Naive thymus-derived CD8-positive, alpha-beta T cell (primary cell): ENCODE measurements at places on chromosomes 12 and 14.

- H3K27me3 ChIP-seq = no peaks in the 10 kb centered on the region
- no peaks in the 10 kb centered on the region for H3K4me1 ChIP-seq
- H3K27ac ChIP-seq = no peak overlapping the region
- DNase-seq = no peak
Measured at GRCh38 chr14:60189923-60190840, 25.0 kb upstream of the DHRS7 start.

DNA sequence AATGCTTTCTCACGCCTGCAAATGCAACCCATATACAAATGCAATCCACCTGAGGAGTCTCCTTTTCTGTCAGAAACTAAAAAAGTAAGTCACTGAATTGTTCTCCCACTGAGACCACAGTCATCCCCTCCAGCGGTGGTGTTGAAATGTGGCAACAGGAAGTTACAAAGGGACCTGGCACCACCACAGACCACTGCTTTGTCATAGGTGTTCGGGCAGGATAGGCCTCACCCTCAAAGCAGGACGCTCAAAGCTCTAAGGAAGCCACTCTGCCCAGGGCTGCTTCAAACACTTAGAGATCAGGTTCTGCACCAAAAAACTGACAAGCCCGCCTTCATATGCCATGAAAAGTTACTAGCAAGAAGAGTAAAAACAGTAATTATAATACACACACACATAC lies 11.3 kb downstream of the PHLDA1 start:
- H3K4me3 ChIP-seq = peak overlapping the region; percentile 82
- no peaks in the 10 kb centered on the region for H3K36me3 ChIP-seq
- H3K27ac ChIP-seq = peak overlapping the region; percentile 77
- no peaks in the 10 kb centered on the region for H3K27me3 ChIP-seq

- H3K27me3 ChIP-seq = peaks cover 18% of the 10 kb centered on the region
Measured at GRCh38 chr12:120620624-120621023, 19.8 kb upstream of the CABP1 start.

GRCh38 chr12:118103601-118104382 lies at the start of gene VSIG10:
TSS of gene VSIG10 (minus strand) at chr12:118104011. CDS start at chr12:118103671, 340 bp downstream.
- H3K36me3 ChIP-seq = no peaks in the 10 kb centered on the region
- H3K27ac ChIP-seq = peak within 1 kb of the TSS; percentile 57
- peak within 1 kb of the TSS; percentile 89 for H3K4me3 ChIP-seq
- peaks cover 3% of the 10 kb centered on the region for H3K27me3 ChIP-seq
- peak; percentile 23 for DNase-seq

DNA sequence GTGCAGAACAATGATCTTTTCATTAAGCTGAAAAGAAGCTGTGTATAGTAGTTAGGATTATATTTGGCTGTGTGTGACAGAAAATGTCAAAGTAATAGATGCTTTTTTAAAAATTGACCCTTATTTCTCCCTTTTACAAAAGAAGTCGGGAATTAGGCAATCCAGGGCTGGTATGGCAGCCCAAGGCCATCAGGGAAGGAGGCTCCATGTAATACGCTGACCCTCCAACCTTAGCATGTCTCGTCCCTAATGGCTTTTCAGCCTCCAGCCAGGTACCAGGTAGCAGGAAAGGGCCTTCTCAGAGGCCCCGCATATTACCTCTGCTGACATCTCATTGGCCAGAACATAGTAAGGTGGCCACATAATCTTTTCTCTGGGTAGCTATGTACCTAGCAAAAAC lies 79.7 kb downstream of the VCPKMT start:
- peaks cover 52% of the 10 kb centered on the region for H3K4me1 ChIP-seq
- H3K27me3 ChIP-seq = no peaks in the 10 kb centered on the region
- peak overlapping the region; percentile 37 for H3K27ac ChIP-seq

- DNase-seq = no peak
- no peaks in the 10 kb centered on the region for H3K4me1 ChIP-seq
- no peak overlapping the region for H3K4me3 ChIP-seq
- no peaks in the 10 kb centered on the region for H3K27me3 ChIP-seq
- H3K36me3 ChIP-seq = no peaks in the 10 kb centered on the region
Measured at GRCh38 chr12:47867495-47867941, 37.3 kb downstream of the VDR start.

GRCh38 chr12:20452496-20453010 lies 84.2 kb downstream of the PDE3A start:
- H3K27ac ChIP-seq = no peak overlapping the region
- peaks cover 7% of the 10 kb centered on the region for H3K27me3 ChIP-seq
- H3K4me1 ChIP-seq = no peaks in the 10 kb centered on the region

DNA sequence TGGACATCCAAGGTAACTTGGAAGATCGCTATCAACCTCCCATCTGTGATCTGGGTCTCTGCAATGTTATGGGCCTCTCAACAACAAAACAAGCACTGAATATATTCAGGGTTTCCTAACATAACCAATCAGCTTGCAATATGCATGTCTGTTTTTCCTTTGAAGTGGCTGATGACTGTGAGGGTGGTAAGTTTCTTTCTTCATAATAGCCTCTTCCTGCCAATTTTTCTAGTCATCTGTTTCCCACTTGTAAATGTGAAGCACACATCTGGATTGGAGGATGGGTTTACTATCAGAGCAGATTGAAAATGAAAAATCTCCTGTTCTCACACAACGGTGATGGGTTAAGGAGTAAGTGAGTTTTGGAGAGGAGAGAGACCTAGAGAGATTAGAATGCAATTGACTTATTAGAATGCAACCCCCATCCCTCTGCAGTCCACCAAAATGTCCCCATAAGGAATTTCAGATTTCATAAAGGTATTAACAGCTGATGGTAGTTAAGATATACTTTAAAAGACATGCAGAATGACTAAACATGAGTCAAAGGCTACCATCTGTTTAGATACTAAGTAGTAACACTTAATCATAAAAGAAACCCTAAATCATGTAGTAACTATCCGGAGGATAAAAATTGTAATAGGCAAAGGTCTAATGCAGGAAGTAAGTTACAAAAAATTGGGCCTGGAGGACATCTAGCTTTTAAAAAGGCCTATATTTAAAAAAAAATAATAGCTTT lies 58.4 kb upstream of the SAV1 start:
- peak; percentile 48 for DNase-seq
- H3K36me3 ChIP-seq = peaks cover 23% of the 10 kb centered on the region
- H3K4me1 ChIP-seq = peaks cover 17% of the 10 kb centered on the region
- no peaks in the 10 kb centered on the region for H3K27me3 ChIP-seq

DNA sequence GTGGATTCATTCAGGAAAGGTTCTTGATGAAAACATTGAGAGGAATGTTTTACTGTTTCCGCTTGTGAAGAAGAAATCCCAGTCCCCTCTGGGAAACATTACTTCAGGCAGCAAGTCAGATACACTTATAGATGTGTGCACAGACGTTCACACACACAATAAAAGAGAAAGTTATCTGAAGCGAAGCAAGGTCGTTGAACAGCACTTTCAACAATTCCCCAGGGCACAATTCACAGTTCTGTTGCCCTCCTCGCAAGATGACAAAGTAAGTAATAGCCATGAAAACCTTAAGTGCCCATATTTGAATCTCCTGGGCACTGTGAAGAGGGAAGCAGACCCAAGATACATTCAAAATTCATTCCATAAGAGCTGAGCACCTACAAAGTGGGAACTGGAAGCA lies 156.6 kb upstream of the CAND1 start:
- H3K36me3 ChIP-seq = peaks cover 5% of the 10 kb centered on the region
- no peaks in the 10 kb centered on the region for H3K4me1 ChIP-seq
- no peak for DNase-seq

DNA sequence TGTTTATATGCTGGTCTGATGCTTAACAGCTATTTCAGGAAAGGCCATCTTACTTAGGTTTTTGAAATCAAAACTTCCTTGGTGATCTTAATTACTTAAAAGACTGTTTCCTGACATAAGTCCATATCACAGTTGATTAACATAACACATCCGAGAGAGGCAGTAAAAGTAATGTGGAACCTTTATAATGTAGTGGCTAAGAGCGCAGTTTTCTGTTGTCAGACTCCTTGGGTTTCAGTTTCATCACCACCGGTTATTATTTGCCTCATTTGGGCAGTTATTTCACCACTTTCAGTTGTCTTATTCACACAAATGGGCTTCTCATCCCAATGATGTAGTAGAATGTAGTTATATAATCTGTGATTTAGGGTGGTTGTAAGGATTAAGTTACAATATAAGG lies 30.9 kb downstream of the TBC1D15 start:
- peaks cover 24% of the 10 kb centered on the region for H3K4me1 ChIP-seq
- peak overlapping the region; percentile 6 for H3K27ac ChIP-seq
- H3K27me3 ChIP-seq = no peaks in the 10 kb centered on the region
- no peak overlapping the region for H3K4me3 ChIP-seq
- DNase-seq = no peak
- no peaks in the 10 kb centered on the region for H3K36me3 ChIP-seq

DNA sequence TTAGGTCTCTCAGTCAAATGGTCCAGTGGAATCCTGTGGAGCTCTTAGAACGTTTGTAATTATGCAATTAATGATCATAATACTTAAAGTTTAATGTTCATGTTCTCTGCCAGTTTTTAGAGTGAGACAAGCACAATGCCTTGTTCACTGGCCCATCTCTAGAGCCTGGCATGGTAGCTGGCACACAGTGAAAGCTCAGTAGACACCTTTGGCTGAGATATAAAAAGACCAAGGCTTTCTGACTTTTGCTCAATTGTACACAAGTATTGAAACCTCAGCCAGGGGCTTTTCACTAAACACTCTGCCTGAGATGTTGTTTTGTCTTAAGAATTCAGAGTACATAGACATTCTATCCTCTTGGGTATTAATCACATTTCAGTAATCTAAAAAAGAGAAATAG lies 241.8 kb upstream of the ATP2B1 start:
- DNase-seq = peak; percentile 24
- H3K36me3 ChIP-seq = no peaks in the 10 kb centered on the region
- peak overlapping the region; percentile 95 for H3K27ac ChIP-seq
- no peaks in the 10 kb centered on the region for H3K27me3 ChIP-seq
- peaks cover 45% of the 10 kb centered on the region for H3K4me1 ChIP-seq

GRCh38 chr12:57299514-57300016 lies 48.6 kb upstream of the STAC3 start:
- DNase-seq = no peak
- no peak overlapping the region for H3K4me3 ChIP-seq
- peak overlapping the region; percentile 40 for H3K27ac ChIP-seq
- no peaks in the 10 kb centered on the region for H3K27me3 ChIP-seq
- H3K36me3 ChIP-seq = peaks cover 5% of the 10 kb centered on the region

- no peak overlapping the region for H3K27ac ChIP-seq
- no peak for DNase-seq
- no peak overlapping the region for H3K4me3 ChIP-seq
- H3K27me3 ChIP-seq = peaks cover 53% of the 10 kb centered on the region
Measured at GRCh38 chr14:76309572-76310162, 66.3 kb upstream of the ESRRB start.

DNA sequence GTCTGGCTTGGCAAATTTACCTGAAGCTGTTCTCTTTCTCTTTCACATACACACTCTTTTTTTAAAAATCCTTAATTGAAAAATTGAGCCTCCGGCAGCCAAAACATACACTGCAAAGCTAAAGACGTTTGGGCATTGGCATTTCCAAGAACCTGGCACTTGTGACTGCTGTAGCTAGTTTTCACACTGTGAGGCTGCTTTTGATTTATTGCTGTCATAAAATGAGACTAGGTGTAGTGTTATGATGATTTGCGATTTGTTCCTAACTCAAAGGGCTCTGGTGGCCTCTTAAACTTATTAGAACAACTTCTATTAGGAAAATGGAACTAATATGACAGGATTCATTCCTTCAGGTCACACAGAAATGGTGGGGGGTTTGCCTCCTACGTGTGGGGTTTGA lies 377.1 kb upstream of the FAR2 start:
- H3K36me3 ChIP-seq = no peaks in the 10 kb centered on the region
- H3K27me3 ChIP-seq = peaks cover 16% of the 10 kb centered on the region
- H3K27ac ChIP-seq = no peak overlapping the region
- DNase-seq = no peak
- no peak overlapping the region for H3K4me3 ChIP-seq

GRCh38 chr12:114131824-114132223 lies 165.7 kb upstream of the RBM19 start:
- peaks cover 4% of the 10 kb centered on the region for H3K27me3 ChIP-seq
- H3K36me3 ChIP-seq = no peaks in the 10 kb centered on the region
- no peak for DNase-seq
- H3K4me3 ChIP-seq = no peak overlapping the region
- H3K4me1 ChIP-seq = no peaks in the 10 kb centered on the region
- no peak overlapping the region for H3K27ac ChIP-seq

DNA sequence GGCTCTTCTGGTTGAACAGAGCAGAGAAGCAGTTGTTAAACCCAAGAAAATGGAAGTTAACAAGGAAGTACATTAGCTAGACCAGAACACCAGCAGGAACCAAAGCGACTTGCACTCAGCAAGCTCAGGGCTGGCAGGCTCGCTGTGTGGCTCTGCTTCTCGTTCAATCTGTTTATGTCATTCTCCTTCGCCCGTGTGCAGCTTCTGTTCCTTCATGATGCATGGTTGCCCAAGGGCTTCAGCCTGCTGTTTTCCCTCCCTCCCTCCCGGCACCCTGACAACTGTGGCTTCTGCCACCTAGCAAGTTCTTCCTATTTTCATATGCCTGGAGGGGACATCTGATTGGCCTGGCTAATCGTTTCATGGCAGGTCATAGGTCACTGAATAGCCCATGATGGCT lies 25.3 kb downstream of the PIGH start:
- peaks cover 5% of the 10 kb centered on the region for H3K27me3 ChIP-seq
- H3K36me3 ChIP-seq = no peaks in the 10 kb centered on the region
- peaks cover 7% of the 10 kb centered on the region for H3K4me1 ChIP-seq
- DNase-seq = no peak

DNA sequence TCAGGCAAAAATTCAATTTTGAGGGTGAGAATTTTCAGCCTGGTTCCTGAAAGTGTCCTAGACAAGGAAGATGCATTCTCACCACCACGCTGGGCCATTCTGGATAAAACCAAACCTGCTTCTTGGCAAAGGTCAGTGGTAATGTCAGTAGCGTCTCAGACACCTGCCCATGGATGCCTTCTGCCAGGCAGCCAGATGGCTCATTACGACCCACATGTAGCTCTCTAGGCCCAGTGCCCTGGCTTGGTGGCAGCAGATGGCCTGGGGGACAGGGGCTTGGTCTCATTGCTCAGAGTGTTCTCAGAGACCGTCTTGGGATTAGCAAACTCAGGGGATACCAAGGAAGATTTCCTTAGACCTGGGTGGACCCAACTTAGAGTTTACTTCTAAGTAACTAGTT lies 105.1 kb downstream of the ARF6 start:
- peaks cover 57% of the 10 kb centered on the region for H3K4me1 ChIP-seq
- peak overlapping the region; percentile 52 for H3K27ac ChIP-seq
- DNase-seq = no peak
- no peaks in the 10 kb centered on the region for H3K27me3 ChIP-seq
- no peak overlapping the region for H3K4me3 ChIP-seq

- H3K4me1 ChIP-seq = peaks cover 44% of the 10 kb centered on the region
- no peaks in the 10 kb centered on the region for H3K27me3 ChIP-seq
- no peaks in the 10 kb centered on the region for H3K36me3 ChIP-seq
- H3K4me3 ChIP-seq = peak overlapping the region; percentile 93
- peak overlapping the region; percentile 93 for H3K27ac ChIP-seq
- DNase-seq = peak; percentile 42
Measured at GRCh38 chr14:35932659-35933159, 106.6 kb downstream of the BRMS1L start.

- H3K27ac ChIP-seq = peak within 1 kb of the TSS; percentile 84
- DNase-seq = no peak
- H3K36me3 ChIP-seq = no peaks in the 10 kb centered on the region
- H3K4me3 ChIP-seq = peak within 1 kb of the TSS; percentile 5
Measured at GRCh38 chr12:8989413-8989812, at the start of gene KLRG1. TSS of gene KLRG1 (plus strand) at chr12:8989546. CDS start at chr12:8989636, 90 bp downstream.

- no peak overlapping the region for H3K27ac ChIP-seq
- H3K4me1 ChIP-seq = no peaks in the 10 kb centered on the region
- no peaks in the 10 kb centered on the region for H3K36me3 ChIP-seq
- H3K4me3 ChIP-seq = no peak overlapping the region
- no peak for DNase-seq
Measured at GRCh38 chr12:66629138-66629870, 49.6 kb downstream of the GRIP1 start.
